RPMI7951 (cell line): ENCODE measurements at places on chromosomes 6 and 20.

GRCh38 chr20:52542131-52542530 lies 350.6 kb upstream of the ZFP64 start:
- DNase-seq = no peak

- DNase-seq = no peak
Observed at GRCh38 chr6:38198219-38198618, 378.7 kb downstream of the ZFAND3 start.

GRCh38 chr20:61807471-61808160 lies 258.1 kb downstream of the TAF4 start:
- DNase-seq = no peak

DNA sequence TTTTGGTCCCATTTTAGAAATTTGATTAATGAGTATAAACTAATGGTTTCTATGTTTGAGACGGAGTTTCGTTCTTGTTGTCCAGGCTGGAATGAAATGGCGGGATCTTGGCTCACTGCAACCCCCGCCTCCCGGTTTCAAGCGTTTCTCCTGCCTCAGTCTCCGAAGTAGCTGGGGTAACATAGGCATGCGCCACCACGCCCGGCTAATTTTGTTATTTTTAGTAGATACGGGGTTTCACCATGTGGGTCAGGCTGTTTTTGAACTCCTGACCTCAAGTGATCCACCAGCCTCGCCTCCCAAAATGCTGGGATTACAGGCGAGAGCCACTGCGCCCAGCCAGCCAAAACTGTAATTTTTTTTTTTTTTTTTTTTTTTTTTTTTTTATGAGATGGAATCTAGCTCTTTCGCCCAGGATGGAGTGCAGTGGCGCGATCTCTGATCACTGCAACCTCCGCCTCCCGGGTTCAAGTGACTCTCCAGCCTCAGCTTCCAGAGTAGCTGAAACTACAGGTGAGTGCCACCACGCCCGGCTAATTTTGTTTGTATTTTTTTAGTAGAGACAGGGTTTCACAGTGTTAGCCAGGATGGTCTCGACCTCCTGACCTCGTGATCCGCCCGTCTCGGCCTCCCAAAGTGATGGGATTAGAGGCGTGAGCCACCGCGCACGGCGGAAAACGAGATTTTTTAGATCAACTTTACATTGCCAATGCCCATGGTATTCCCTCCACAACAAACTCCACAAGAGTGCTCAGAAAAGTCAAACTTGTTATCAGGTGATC lies 127.8 kb downstream of the HFE start:
- no peak for DNase-seq

GRCh38 chr6:6908121-6908520 lies 199.6 kb upstream of the RREB1 start:
- no peak for DNase-seq

DNA sequence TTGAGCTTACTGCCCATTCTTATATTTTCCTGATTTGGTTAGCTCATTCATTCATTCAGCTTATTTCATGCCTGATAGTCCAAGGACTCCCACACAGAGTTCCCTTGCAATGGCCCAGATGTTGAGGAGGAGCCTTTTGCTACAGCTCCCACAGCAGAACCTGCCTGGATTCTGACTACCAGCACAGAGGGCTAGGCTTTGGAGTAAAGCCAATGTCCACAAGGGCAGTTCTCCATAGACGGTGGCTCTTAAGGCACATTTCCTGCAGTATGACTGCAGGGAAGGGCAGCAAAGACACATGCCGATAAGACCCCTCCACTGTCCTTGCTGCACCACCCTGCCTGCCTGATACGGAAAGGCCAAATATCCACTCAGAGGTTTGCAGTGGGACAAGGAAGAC lies 112.3 kb upstream of the SYNDIG1 start:
- peak; percentile 67 for DNase-seq

- no peak for DNase-seq
Observed at GRCh38 chr6:150598401-150598800, 1.3 kb upstream of the PLEKHG1 start.

DNA sequence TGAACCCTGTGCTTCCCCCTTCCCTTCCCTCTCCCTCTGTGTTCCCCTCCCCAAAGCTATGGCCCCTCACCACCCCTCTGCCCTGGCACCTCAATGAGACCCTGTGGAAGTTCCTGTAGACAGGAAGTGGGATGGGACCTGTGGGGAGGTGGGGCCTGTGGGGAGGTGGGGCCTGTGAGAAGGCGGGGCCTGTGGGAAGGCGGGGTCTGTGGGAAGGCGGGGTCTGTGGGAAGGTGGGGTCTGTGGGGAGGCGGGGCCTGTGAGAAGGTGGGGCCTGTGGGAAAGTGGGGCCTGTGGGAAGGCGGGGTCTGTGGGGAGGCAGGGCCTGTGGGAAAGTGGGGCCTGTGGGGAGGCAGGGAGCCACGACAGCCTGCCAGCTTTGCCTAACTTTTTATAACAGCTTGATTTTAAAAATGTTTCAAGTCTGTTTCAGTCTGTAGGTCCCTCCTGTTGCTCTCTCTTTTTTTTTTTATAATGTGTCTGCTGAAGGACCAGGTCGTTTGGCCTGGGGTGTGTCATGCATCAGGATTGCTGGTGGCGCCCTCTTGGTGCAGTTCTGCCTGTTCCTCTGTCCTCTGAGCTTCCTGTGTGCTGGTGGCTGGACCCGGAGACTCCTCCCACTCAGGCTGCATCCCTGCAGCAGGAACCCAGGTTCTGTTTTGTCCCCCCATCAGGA lies 70.5 kb upstream of the SLCO4A1 start:
- no peak for DNase-seq

- DNase-seq = peak; percentile 61
Observed at GRCh38 chr6:32108094-32108627, 977 bp downstream of the TNXB start.

DNA sequence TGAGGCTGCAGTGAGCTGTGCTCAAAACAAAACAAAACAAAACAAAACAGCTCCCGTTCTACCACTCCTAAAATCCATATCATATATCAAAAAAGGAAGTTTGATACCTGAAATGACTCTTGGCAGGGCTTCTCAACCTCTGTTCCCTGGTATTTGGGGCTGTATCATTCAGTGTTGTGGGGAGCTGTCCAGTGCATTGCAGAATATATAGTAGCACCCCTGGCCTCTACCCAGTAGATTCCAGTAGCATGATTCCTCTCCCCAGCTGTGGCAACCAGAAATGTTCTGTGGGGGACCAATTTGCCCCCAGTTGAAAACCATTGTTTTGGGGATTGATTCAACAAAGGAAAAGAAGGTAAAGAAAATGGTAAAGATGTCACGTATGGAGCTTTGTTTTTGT lies 238.9 kb downstream of the PRL start:
- no peak for DNase-seq

- no peak for DNase-seq
Observed at GRCh38 chr6:16473908-16474771, 235.8 kb downstream of the GMPR start.

- no peak for DNase-seq
Observed at GRCh38 chr20:21356386-21356785, 40.9 kb downstream of the NKX2-4 start.

DNA sequence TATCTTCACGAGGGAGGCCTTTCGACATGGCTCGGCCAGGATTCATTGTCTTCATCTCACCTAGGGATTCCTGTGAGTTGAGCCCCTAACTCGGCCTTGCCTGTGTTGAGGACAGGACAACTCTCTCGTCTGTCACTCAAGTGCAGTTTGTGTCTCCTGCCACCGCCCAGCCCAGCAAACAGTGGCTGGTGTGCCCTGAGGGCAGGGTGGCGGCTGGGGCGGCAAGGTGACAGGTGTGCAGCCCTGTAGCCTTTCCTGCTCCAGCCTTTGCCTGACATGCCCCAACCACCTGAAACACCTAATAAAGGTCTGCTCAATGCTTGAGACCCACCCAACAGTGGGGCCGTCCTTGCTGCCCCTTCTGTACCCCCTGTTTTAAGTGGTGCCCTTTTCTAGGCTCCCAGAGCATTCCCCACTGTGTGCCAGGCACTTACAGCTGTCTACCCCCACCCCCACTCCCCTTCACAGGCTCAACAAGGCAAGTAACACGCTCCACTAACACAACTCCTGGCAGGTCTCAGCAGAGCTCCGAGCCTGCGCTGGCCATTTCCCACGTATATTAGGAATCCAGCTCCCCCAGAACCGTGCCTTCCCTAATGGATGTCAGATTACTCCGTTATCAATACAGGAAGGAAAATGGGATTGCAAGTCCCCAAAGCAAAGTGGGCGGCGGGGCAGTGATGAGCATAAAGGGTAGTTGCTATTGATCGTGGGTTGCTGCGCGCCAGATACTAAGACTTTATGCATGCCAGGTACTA lies 17.7 kb downstream of the GFRA4 start:
- no peak for DNase-seq

DNA sequence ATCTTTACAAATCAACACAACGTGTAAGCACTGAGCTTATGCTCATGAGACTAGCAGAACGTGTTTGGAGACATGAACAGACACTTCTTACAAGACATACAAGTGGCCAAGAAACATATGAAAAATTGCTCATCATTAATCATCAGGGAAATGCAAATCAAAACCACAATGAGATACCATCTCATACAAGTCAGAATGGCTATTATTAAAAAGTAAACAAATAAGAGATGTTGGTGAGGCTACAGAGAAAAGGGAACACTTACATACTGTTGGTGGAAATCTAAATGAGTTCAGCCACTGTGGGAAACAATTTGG lies 327.9 kb upstream of the SOX4 start:
- peak; percentile 14 for DNase-seq

DNA sequence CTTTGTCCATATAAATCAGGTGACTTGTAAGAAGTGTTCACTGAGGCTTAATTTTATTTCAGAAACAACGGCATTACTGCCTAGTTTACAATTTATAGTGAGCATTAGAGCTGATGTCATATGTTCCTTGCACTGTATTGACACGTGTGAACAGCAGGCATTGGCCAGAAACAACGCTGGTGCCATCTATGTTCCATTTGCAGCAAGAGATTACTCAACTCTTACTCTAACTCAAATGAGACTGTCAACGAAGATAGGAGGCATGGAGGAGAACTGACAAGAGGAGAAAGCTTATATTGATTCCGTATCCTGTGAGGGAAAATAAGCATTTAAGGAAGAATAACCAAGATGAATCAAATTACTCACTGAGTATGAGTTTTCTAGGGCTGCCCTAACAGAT lies 48.4 kb downstream of the MTFR2 start:
- DNase-seq = no peak

DNA sequence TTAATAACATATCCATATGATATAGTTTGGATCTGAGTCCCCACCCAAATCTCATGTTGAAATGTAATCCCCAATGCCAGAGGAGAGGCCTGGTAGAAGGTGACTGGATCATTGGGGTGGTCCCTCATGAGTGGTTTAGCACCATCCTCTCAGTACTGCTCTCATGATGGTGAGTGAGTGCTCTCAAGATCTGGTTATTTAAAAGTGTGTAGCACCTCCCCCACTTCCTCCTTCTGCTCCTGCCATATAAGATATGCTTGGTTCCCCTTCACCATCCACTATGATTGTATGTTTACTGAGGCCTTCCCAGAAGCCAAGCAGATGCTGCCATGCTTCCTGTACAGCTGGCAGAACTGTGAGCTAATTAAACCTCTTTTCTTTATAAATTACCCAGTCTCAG lies 22.9 kb downstream of the IRF4 start:
- no peak for DNase-seq

GRCh38 chr20:55375920-55376319 lies 629.4 kb downstream of the CBLN4 start:
- no peak for DNase-seq

- no peak for DNase-seq
Observed at GRCh38 chr6:78076371-78076770, 423.5 kb downstream of the MEI4 start.

DNA sequence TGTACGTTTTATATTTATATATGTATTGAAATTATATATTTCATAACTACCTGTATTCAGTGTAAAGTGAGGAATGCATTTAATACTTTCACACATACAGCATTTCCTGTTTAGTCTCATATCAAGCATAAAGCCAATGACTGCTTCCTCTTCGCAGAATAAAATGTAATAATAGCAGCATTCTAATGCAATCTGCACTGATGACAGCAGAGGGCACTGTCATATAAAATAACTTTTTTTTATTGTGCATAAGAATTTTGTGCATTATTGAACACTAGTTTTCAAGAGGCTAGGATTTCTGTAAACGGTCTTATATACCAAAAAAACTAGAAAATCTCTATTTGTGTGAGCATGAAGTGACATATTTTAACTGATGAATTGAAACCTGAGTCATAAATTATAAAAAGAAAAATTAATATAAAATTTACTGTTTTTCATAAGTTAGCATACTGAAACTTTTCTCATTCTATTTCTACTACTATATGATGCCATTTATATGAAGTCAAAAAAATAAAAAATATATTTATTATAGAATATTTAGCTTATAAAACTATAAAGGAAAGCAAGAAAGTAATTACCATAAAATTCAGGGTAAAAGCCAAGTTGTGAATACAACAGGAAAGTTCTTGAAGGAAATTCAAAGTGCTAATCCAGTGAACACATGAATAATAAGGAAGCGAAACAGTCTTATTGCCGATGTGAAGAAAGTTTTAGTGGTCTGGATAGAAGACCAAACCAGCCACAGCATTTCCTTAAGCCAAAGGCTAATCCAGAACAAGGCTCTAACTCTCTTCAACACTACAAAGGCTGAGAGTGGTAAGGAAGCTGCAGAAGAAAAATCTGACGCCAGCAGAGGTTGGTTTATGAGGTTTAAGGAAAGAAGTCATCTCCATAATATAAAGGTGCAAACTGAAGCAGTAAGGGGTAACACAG lies 36.3 kb downstream of the RNF146 start:
- peak; percentile 47 for DNase-seq

- DNase-seq = no peak
Observed at GRCh38 chr6:148345176-148345575, 2.5 kb downstream of the SASH1 start.

- DNase-seq = peak; percentile 69
Observed at GRCh38 chr6:129575378-129576118, 134.4 kb downstream of the ARHGAP18 start.

DNA sequence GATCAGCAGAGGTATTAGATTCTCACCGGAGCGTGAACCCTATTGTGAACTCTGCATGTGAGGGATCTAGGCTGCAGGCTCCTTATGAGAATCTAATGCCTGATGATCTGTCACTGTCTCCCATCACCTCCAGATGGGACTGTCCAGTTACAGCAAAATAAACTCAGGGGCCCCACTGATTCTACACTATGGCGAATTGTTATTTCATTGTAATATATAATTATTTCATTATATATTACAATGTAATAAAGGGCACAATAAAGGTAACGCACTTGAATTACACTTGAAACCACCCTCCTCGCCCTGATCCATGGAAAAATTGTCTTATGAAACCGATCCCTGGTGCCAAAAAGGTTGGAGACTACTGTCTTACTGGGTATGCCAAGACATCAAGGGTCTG lies 18.6 kb downstream of the PRKN start:
- no peak for DNase-seq

GRCh38 chr6:129790785-129791184 lies 70.3 kb downstream of the TMEM244 start:
- DNase-seq = no peak
